Activated CD4-positive, alpha-beta memory T cell treated with anti-CD3 and anti-CD28 coated beads, Interleukin-2, amount 10 ng/mL, durations not matched to agents 7 days and 5 days (primary cell): ENCODE measurements at places on chromosomes 5 and 9. TPM values are rescaled to one million over a fixed set of nuclear protein-coding genes. Genes with fewer than 3 reads are reported as not detected.

- H3K27me3 ChIP-seq: peaks cover 13% of the 10 kb centered on the region
- H3K27ac ChIP-seq: no peak overlapping the region
- no peak overlapping the region for H3K4me3 ChIP-seq
- DNase-seq: no peak
Measured at GRCh38 chr9:76897804-76898525, 7.9 kb downstream of the PRUNE2 start.

- no peak overlapping the region for H3K27ac ChIP-seq
- DNase-seq: no peak
- H3K4me1 ChIP-seq: peaks cover 6% of the 10 kb centered on the region
- no peaks in the 10 kb centered on the region for H3K27me3 ChIP-seq
- H3K36me3 ChIP-seq: peaks cover 24% of the 10 kb centered on the region
Measured at GRCh38 chr5:115214541-115214940, 44.8 kb upstream of the TRIM36 start.

- no peak for DNase-seq
- H3K36me3 ChIP-seq: no peaks in the 10 kb centered on the region
- H3K27me3 ChIP-seq: no peaks in the 10 kb centered on the region
- no peak overlapping the region for H3K4me3 ChIP-seq
- H3K4me1 ChIP-seq: peaks cover 3% of the 10 kb centered on the region
Measured at GRCh38 chr5:101045689-101046088, 142.6 kb upstream of the ST8SIA4 start.

DNA sequence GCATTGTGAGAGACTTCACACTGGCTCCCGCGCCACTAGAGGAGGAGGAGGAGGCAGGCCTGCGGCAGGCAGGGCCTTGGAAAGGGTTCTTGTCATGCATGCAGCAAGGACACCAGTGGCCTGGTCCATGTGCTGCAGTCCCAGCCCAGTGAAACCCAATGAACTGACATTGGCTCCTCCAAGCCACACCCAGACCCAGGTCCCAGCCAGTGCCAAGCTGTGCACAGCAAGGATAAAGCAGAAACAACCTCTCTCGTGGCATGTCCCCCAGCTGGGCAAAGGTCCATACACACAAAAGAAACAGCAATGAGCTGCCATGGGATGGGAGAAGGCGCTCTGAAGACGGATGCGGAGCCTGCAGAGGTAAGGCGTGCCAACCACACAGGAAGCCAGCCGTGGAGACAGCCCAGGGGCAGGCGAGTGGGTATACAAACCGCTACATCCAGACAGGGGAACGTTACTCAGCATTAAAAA, 89.2 kb downstream of the SEMA4D start:
- no peaks in the 10 kb centered on the region for H3K27me3 ChIP-seq
- H3K27ac ChIP-seq: peak overlapping the region; percentile 93
- peaks cover 97% of the 10 kb centered on the region for H3K4me1 ChIP-seq
- peaks cover 86% of the 10 kb centered on the region for H3K36me3 ChIP-seq

- H3K4me3 ChIP-seq: no peak overlapping the region
- no peak for DNase-seq
- no peaks in the 10 kb centered on the region for H3K27me3 ChIP-seq
- no peaks in the 10 kb centered on the region for H3K36me3 ChIP-seq
Measured at GRCh38 chr5:59548807-59549357, 344.6 kb downstream of the PDE4D start.

- no peak overlapping the region for H3K27ac ChIP-seq
- H3K4me3 ChIP-seq: no peak overlapping the region
- peaks cover 34% of the 10 kb centered on the region for H3K27me3 ChIP-seq
- peaks cover 17% of the 10 kb centered on the region for H3K4me1 ChIP-seq
- H3K36me3 ChIP-seq: no peaks in the 10 kb centered on the region
- DNase-seq: no peak
Measured at GRCh38 chr9:86096386-86096785, 3.0 kb downstream of the GOLM1 start.

- H3K27ac ChIP-seq: peak overlapping the region; percentile 98
- H3K4me1 ChIP-seq: peaks cover 46% of the 10 kb centered on the region
- H3K36me3 ChIP-seq: peaks cover 6% of the 10 kb centered on the region
- H3K27me3 ChIP-seq: no peaks in the 10 kb centered on the region
- peak; percentile 90 for DNase-seq
- H3K4me3 ChIP-seq: peak overlapping the region; percentile 59
Measured at GRCh38 chr9:71783120-71783523, 14.8 kb upstream of the CEMIP2 start.

DNA sequence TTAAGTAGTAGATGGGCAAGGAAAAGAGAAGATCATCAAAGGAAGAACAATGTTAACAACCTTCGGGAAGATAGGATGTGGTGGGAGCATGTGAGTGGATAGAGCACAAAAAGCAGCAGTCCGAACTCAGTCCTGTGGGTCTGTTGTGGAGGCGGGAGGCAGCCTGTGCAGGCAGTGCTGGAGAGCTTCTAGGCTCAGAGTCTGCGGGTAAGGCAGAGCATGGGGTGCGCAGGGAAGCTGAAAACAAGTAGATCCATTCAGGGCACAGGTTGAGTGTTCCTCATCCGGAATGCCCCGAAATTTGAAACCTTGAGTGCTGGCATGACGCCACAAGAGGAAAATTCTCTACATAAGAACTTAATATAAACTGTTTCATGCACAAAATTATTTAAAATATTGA, 84.9 kb downstream of the PPIC start:
- no peaks in the 10 kb centered on the region for H3K4me1 ChIP-seq
- no peaks in the 10 kb centered on the region for H3K27me3 ChIP-seq
- H3K27ac ChIP-seq: no peak overlapping the region
- no peak for DNase-seq

GRCh38 chr5:90965110-90965685, 406.6 kb downstream of the ADGRV1 start:
- DNase-seq: no peak
- H3K4me1 ChIP-seq: no peaks in the 10 kb centered on the region
- H3K27ac ChIP-seq: no peak overlapping the region

DNA sequence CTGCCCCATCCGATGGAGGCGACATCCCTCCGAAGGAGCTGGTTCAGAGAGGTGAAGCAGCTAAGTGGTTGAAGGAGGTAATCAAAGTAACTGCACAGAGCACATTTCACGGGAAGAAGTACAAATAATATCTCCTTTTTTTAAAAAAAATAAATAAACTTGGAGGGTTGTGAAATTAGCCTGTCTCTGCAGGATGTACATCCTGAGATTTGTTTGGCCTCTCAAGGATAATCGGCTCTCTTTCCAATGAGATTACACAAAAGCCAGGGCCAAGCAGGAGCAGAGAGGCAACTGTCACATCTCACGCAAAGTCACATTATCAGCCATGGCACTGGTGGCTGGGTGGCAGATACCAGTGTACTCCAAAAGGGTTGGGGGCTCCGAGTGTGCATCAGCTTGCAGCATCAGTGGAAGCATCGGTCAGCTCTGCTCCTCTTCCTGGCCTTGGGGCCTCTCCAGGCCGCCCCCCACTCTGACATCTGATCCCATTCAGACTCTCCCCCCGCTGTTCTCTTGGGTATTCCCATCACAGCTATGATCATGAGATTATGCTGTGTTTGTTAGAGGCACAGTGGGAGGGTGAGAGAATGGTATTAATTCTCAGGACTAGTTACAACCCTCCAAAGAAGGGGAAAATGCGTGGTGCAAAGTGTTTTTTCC, 109.9 kb downstream of the UGCG start:
- no peak overlapping the region for H3K4me3 ChIP-seq
- no peak overlapping the region for H3K27ac ChIP-seq
- peaks cover 6% of the 10 kb centered on the region for H3K36me3 ChIP-seq
- H3K27me3 ChIP-seq: peaks cover 36% of the 10 kb centered on the region
- no peak for DNase-seq

GRCh38 chr9:87516222-87516925, 18.7 kb downstream of the DAPK1 start:
- no peak for DNase-seq
- H3K27me3 ChIP-seq: peaks cover 5% of the 10 kb centered on the region
- H3K4me1 ChIP-seq: no peaks in the 10 kb centered on the region
- no peak overlapping the region for H3K4me3 ChIP-seq
- H3K27ac ChIP-seq: no peak overlapping the region

GRCh38 chr9:93096131-93096802, at the start of gene CARD19:
Gene CARD19, plus strand, starts transcription at chr9:93096217. Its CDS starts 129 bp downstream, at chr9:93096346.
- H3K4me1 ChIP-seq: peaks cover 80% of the 10 kb centered on the region
- peak within 1 kb of the TSS; percentile 87 for H3K4me3 ChIP-seq
- peaks cover 49% of the 10 kb centered on the region for H3K36me3 ChIP-seq
- H3K27ac ChIP-seq: peak within 1 kb of the TSS; percentile 96
- peak; percentile 57 for DNase-seq
- no peaks in the 10 kb centered on the region for H3K27me3 ChIP-seq

- H3K27ac ChIP-seq: no peak overlapping the region
- peaks cover 42% of the 10 kb centered on the region for H3K27me3 ChIP-seq
- H3K4me3 ChIP-seq: no peak overlapping the region
- DNase-seq: no peak
- peaks cover 8% of the 10 kb centered on the region for H3K4me1 ChIP-seq
Measured at GRCh38 chr5:170576602-170577535, 73.0 kb downstream of the KCNIP1 start.

GRCh38 chr5:61298580-61298979, 33.5 kb upstream of the ZSWIM6 start:
- peaks cover 14% of the 10 kb centered on the region for H3K4me1 ChIP-seq
- DNase-seq: no peak
- H3K27me3 ChIP-seq: no peaks in the 10 kb centered on the region
- H3K27ac ChIP-seq: no peak overlapping the region
- no peaks in the 10 kb centered on the region for H3K36me3 ChIP-seq

GRCh38 chr9:13480693-13481092, 201.2 kb upstream of the MPDZ start:
- no peaks in the 10 kb centered on the region for H3K27me3 ChIP-seq
- H3K36me3 ChIP-seq: no peaks in the 10 kb centered on the region
- DNase-seq: no peak
- H3K27ac ChIP-seq: no peak overlapping the region
- H3K4me1 ChIP-seq: no peaks in the 10 kb centered on the region

DNA sequence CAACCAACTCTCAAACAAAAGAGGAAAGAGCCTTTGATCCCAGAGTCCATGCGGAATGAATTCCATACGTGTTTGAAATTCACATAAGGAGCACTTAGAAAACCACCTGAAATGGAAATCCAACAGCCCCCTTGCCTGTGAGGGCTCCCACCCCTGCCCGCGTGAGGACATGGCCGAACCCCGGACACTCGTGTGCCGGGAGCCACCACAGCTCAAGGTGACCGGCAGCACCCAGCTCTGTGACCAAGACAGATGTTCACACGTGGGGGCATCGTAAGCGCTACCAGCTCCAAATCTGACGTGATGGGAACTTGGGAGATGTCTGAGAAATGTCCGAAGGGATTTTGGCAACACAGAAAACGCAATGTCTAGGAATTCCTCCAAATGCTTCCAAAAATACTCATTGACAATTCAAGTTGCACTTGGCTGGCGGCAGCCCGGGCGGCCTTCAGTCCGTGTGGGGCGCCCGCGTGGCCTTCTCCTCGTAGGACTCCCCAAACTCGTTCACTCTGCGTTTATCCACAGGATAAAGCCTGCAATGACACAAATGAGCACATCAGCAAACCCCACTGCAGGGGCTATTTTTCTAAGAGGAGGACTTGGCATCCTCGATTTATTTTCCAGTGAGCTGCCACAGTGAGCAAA, 23.2 kb upstream of the TERT start:
- H3K27ac ChIP-seq: peak overlapping the region; percentile 10
- DNase-seq: no peak
- H3K27me3 ChIP-seq: no peaks in the 10 kb centered on the region
- no peak overlapping the region for H3K4me3 ChIP-seq
- H3K4me1 ChIP-seq: peaks cover 44% of the 10 kb centered on the region
- peaks cover 48% of the 10 kb centered on the region for H3K36me3 ChIP-seq

DNA sequence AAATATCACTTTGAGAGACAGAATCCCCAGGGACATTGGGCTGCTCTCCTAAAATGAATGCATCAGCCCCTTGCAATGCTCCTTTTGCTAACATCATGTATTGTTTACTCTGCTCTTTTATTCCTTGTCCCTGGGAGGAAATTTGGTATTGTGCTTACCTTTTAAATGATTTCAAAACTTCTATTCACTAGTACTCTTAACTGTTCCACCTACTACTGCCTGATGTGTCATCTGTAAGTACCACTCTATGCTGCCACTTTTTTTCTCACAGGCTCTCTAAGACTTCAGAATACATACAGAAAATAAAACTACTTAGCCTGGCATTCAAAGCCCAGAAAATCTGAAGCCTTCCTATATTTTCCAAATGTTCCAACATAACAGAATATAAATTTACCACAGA, 667.2 kb downstream of the BRINP1 start:
- H3K4me1 ChIP-seq: no peaks in the 10 kb centered on the region
- H3K4me3 ChIP-seq: no peak overlapping the region
- no peak overlapping the region for H3K27ac ChIP-seq
- no peaks in the 10 kb centered on the region for H3K27me3 ChIP-seq
- H3K36me3 ChIP-seq: no peaks in the 10 kb centered on the region

DNA sequence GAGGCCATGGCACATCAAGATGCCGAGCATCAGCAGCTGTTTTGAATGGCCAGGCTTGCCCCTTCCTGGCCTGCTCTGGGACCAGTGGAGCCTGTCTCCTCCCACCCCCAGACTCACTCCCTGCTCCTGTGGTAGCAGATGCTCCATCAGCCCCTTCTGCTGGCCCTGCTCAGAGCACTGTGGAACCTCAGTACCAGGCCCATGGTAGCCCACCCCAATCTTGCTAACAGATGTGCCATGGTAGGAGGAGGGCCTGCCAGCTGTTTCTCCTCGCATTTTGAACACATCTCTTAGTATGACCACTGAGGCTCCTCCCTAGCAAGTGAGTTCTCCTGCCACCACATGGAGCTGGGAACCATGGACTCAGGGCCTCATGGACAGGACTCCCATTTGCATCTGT, 29.5 kb downstream of the COL27A1 start:
- H3K27me3 ChIP-seq: peaks cover 3% of the 10 kb centered on the region
- no peaks in the 10 kb centered on the region for H3K36me3 ChIP-seq
- H3K4me3 ChIP-seq: no peak overlapping the region
- no peak overlapping the region for H3K27ac ChIP-seq
- DNase-seq: no peak

GRCh38 chr5:155871623-155872022, 455.3 kb upstream of the SGCD start:
- H3K4me3 ChIP-seq: no peak overlapping the region
- no peak overlapping the region for H3K27ac ChIP-seq
- no peaks in the 10 kb centered on the region for H3K36me3 ChIP-seq
- no peak for DNase-seq
- H3K4me1 ChIP-seq: no peaks in the 10 kb centered on the region

DNA sequence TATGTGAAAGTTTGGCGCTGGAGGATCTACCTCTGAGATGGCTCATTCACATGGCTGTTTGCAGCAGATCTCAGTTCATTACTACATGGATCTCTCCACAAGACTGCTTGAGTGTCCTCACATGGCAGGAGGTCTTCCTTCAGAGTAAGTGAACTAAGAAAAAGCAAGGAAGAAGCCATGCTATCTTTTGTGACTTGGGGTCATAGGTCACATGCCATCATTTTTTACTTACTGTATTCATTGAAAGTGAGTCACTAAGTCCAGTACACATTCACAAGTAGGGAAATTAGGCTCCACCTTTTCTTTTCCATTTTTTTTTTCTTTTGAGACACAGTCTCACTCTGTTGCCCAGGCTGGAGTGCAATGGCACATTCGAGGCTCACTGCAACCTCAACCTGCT, 8.7 kb upstream of the CDKN2AIPNL start:
- no peaks in the 10 kb centered on the region for H3K4me1 ChIP-seq
- no peak overlapping the region for H3K4me3 ChIP-seq
- DNase-seq: no peak
- H3K36me3 ChIP-seq: no peaks in the 10 kb centered on the region
- H3K27ac ChIP-seq: no peak overlapping the region
- H3K27me3 ChIP-seq: peaks cover 1% of the 10 kb centered on the region

The GALNT12 gene
- total RNA-seq: 2.0 TPM

The PCDHB4 gene
- not detected for total RNA-seq

The TRAF1 gene
- 73.6 TPM for total RNA-seq

The GRXCR2 gene
- total RNA-seq: not detected

The TMEM252 gene
- total RNA-seq: not detected

The PDLIM4 gene
- not detected for total RNA-seq

The GLDC gene
- total RNA-seq: 4.3 TPM

The AIF1L gene
- total RNA-seq: 0.30 TPM

The DBH gene
- total RNA-seq: not detected

The HSPB3 gene
- not detected for total RNA-seq

The CWC27 gene
- 23.5 TPM for total RNA-seq

The LMAN2 gene
- 149 TPM for total RNA-seq
